ENCODE measurements at places on chromosomes 6 and 20.

DNA sequence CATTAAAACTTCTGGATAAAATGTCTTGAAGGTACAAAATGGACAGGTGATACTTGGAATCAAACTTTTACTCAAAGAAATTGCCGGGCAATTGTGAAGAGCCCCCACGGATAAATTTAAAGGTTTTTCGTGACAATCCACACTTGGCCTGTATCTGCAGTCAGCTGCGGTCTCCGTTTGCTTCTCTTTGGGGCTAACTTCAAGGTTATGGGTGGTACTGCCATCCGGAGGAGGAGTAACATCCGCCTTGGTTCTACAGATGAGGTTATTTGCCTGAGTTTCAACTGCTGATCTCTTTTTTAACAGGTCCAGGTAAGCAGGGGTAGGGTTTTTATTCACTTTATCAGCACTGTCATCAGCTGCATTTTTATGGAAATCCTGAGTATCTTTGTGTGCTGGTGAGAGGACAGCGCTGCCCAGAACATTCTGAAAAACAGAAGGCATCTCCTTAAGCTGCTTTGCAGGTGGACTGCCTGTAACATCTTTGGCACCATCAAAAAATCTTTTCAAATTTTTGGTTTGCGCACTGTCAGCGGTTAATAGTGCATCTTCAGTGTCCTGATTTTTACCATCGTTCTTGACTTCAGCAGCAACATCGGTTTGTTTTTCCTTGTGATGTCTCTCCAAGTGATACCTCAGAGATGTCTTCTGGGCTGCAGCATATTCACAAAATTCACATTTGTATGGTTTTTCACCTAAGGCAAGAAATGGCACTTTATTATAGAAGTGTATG, 16.9 kb downstream of the ZNF217 start:
- DNase-seq, result no peak

GRCh38 chr6:4653141-4653540, 123.1 kb upstream of the CDYL start:
- DNase-seq, result no peak

DNA sequence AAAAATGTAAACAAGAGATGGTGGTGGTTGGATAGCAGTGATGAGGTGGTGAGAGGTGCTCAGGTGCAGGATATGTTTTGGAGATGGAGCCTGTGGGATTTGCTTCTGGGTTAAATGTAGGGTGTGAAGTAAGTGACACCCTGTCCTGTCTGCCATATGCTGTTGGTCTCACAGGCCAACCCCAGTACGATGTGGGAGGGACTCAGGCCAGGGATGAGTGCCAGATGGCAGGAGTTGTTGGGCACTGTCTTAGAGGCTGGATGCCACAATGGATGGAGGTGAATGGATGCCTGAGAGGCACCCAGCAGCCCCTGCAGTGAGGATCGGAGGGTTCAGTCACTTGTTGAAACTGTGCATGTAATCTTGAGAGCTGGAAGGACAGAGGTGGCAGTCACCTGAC, 259.3 kb downstream of the NRN1 start:
- no peak for DNase-seq

DNA sequence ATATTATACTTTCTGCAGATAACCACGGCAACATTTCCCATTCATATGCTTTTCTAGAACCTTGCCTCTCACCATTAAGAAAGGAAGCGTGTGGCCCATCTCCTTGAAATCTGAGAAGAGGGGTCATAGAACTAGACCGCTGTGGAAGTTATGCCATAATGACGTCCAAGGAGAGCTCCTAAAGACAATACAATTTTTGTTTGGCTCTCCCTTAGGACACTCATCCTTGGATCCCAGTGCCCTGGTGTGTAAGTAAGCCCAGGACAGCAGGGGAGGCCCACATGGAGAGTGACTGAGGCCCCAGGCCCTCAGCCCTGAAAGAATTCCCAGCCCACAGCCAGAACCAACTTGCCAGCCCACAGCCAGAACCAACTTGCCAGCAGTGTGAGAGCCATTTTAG, 379.6 kb downstream of the FOXA2 start:
- no peak for DNase-seq

DNA sequence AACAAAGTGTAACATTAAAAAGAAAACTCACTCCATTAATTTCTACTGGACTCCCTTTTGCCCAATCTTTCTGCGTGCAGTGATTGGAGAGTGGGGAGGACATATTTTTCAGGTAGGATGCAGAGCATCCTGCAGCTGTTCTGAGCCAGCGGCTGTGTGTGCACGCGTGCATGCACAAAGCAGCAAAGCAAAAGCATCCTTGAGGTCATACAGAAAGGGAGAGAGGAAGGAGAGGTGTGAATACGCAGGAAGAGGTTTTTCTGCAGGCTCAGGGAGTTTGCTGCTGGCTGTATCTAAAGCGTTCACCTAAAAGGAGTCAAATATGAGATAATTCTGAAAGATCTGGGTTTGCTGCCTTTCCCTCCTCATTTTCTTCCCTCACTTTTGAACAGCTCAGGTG, 108.4 kb downstream of the HUS1B start:
- DNase-seq, result no peak

GRCh38 chr6:28569748-28570147, 44.1 kb downstream of the GPX5 start:
- no peak for DNase-seq

GRCh38 chr20:54176610-54177009, 2.8 kb upstream of the CYP24A1 start:
- no peak for DNase-seq

GRCh38 chr6:135159531-135159930, 21.6 kb upstream of the MYB start:
- no peak for DNase-seq

DNA sequence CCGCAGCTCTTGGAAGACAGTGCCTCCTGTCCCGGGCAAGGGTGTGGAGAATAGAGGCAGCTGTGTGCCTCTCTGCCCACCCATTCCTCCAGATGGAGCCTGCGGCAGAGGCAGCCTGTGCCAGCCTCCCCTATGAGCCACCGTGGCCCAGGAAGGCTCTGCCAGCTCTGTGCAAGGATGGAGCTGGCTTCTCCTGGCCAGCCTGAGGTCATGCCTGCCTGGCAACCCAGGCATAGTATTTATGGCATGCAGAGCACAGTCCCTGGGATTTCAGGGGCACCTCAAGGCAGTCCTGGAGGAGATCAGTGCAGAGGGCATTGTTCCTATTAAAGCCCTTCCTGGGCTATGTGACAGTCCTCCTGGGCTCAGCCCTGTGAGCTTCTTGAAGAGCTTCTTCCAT, 1.5 kb downstream of the EPB41L1 start:
- DNase-seq, result no peak

- no peak for DNase-seq
These were observed 28.1 kb upstream of the PAQR8 start for GRCh38 chr6:52333840-52334200.

DNA sequence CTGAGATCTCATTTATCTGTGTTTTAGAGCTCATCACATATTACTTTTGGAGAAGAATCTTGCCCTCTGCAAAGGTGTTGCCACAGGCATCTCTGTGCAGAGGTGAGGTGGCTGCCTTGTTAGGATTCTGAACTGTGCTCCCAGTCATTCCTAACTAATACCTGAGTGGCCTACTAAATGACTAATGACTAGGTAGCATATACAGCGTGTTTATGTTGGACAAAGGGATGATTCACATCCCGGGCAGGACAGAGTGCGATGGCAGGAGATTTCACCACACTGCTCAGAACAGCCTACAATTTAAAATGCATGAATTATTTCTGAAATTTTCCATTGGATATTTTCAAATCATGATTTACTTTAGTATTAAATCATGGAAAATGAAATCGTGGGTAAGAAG, 23.1 kb upstream of the CGA start:
- peak; percentile 33 for DNase-seq

- DNase-seq, result peak; percentile 2
These were observed 331.8 kb downstream of the GJA1 start for GRCh38 chr6:121767211-121767610.

- no peak for DNase-seq
These were observed 345.3 kb downstream of the CENPW start for GRCh38 chr6:126685182-126685581.

DNA sequence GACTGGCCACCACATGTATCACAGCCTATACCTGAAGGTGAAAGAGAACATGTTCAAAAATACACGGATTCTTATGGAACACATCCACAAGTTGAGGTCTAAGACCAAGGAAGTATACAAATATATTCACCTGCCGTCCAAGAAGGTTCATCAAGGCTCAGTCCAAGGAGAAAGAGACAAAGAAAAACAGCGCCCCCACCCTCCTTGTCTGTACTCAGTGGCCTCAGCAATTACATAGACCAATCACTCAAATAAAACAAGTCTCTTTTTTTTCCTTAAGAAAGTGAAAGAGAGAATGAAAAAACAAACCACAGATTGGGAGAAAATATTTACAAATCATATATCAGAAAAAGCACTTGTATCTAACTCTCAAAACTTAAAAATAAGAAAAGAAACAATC, 19.5 kb downstream of the CPXM1 start:
- DNase-seq, result no peak

- DNase-seq, result no peak
These were observed 1.7 kb upstream of the TGM2 start for GRCh38 chr20:38166703-38167233.

DNA sequence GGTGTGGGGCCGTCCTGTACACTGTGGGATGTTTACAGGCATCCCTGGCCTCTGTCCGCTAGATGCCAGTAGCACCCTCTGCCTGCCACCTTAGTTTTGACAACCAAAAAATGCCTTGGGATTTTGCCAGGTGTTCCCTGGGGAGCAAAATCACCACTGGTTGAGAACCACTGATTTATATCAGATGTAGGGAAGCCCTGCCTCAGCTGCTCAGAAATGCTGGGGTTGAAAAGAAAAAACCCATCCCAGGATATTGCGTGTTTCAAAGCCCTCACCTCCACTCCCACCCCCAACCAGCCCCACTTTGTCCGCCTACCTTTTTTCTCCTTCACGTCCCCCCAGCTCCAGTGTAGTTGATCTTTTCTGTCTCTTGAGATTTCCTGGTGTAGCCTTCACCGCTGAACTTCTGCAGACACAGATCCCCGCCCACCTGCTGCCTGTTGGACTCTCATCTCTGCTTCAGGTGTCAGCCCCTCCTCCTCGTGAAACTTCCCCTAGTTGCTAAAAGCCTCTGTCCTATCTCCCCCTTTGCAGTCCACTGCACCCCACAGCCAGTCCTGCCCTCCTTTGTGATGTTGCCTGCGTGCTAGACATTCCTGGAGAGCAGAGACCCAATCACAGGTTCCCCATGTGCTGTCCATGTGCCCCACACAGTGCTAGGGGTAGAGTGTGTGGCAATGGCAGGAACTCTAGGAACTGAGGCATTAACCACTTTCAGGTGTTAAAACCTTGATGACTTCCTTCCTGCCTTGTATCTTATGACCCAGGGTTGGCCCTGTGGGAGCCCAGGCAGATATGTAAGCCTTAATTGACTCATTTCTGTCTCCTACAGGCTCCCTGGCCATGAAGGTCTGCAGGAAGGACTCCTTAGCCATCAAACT, 98.9 kb downstream of the TBC1D7 start:
- no peak for DNase-seq

GRCh38 chr6:40743226-40743625, 156.1 kb upstream of the LRFN2 start:
- no peak for DNase-seq

- no peak for DNase-seq
These were observed 80.2 kb downstream of the LRFN2 start for GRCh38 chr6:40506954-40507353.

DNA sequence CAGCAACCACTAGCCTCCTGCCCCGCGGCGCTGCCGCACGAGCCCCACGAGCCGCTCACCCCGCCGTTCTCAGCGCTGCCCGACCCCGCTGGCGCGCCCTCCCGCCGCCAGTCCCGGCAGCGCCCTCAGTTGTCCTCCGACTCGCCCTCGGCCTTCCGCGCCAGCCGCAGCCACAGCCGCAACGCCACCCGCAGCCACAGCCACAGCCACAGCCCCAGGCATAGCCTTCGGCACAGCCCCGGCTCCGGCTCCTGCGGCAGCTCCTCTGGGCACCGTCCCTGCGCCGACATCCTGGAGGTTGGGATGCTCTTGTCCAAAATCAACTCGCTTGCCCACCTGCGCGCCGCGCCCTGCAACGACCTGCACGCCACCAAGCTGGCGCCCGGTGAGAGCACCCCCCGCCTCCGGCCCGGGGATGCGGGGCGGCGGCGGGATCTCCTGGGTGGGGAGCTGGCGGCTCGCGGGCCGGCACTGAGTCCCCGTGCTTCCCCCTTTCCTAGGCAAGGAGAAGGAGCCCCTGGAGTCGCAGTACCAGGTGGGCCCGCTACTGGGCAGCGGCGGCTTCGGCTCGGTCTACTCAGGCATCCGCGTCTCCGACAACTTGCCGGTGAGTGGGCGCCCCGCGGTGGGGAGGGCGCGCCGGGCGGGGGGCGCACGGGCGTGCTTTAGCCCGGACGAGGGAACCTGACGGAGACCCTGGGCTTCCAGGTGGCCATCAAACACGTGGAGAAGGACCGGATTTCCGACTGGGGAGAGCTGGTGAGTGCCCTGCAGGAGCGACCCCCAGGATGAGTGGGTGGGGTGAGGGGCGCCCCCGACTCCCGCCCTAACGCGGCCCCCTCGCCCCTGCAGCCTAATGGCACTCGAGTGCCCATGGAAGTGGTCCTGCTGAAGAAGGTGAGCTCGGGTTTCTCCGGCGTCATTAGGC, 585 bp downstream of the PIM1 start:
- DNase-seq, result peak; percentile 28
